ENCODE measurements at places on chromosomes 13 and 19.
A peak's percentile ranks its signal among the peaks of the same experiment; 100 is the strongest.

GRCh38 chr19:1054102-1055027 lies 12.6 kb upstream of the ARHGAP45 start:
- no peak for DNase-seq

DNA sequence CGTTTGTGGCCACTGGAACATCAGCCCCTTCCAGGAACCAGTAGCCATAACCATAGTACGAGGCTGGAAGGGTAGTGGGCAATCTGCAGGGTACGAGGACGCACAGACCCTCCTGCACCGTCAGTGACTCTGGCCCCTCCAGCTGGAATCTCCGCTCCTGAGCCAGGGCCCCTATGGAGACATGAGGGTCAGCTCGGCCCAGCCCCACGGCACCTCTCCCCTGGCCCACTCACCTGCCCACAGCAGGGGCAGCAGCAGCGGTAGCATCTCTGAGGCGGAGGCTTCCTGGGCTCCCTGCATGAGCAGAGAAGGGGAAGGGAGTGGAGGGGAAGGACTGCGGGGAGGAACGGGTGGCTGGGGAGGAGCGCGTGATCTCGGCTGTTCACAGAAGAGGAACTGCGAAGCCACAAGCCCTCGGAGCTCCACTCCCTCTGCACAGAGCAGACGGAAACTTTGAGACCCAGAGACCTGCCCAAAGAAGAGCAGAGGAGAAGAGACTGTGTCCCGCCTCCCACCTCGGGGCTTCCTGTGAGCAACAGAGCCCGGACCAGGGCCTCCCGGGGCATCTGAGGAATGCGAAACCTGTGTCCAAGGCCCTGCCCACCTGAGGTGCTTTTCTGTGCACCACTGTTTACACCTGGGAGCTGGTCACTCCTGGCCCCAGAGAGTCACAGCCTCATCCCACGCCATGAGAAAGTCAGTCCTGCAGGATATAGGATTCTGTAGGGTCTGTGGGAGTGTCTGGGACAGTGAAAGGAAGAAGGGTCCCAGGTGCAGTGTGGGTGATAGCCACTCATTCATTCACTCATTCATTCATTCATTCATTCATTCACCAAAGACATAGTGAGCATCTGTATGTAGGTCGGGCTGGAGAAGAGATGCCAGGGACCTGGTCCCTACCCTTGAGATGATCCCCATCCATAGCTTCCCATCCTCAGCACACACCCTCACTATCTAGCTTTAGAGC lies at the start of gene SIGLEC6:
SIGLEC6 (minus strand) TSS at position 322 of the 967 bp plus-strand sequence; CDS start at position 300, 22 bp downstream.
- peak; percentile 44 for DNase-seq

- DNase-seq = no peak
These were observed 199.8 kb downstream of the COG6 start for GRCh38 chr13:39855236-39855635.

GRCh38 chr13:36323951-36324566 lies 22.1 kb downstream of the SPART start:
- no peak for DNase-seq

- no peak for DNase-seq
These were observed 12.0 kb upstream of the CYP2A13 start for GRCh38 chr19:41076286-41076685.

DNA sequence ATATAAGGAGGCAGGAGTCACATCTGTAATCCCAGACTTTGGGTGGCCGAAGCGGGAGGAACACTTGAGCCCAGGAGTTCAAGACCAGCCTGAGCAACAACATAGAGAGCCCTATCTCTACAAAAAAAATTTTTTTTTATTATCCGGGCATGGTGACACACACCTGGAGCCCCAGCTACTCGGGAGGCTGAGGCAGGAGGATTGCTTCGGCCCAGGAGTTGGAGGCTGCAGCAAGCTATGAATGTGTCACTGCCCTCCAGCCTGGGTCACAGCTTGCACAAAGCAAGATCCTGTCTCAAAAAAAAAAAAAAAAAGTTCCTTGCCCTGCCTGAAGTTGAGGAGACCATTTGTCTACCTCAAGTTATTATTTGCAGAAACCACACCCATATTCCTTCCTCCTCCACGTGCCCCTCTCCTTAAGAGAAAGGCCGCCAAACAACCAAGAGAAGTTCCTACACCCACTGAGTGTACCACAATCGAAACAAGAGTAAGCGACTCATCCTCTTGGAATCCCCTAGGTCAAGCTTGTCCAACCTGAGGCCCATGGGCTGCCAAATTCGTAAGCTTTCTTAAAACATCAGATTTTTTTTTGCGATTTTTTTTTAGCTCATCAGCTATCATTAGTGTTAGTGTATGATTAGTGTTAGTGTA lies 2.2 kb downstream of the ABCC4 start:
- no peak for DNase-seq

Data from tibial nerve (tissue), 4 donors.